Central memory CD4-positive, alpha-beta T cell (primary cell): ENCODE measurements at places on chromosomes 6 and 20.

- no peak for DNase-seq
Measured at GRCh38 chr20:10954137-10954840, 280.5 kb upstream of the JAG1 start.

GRCh38 chr6:110636781-110637180 lies 160.4 kb upstream of the SLC22A16 start:
- DNase-seq = no peak

DNA sequence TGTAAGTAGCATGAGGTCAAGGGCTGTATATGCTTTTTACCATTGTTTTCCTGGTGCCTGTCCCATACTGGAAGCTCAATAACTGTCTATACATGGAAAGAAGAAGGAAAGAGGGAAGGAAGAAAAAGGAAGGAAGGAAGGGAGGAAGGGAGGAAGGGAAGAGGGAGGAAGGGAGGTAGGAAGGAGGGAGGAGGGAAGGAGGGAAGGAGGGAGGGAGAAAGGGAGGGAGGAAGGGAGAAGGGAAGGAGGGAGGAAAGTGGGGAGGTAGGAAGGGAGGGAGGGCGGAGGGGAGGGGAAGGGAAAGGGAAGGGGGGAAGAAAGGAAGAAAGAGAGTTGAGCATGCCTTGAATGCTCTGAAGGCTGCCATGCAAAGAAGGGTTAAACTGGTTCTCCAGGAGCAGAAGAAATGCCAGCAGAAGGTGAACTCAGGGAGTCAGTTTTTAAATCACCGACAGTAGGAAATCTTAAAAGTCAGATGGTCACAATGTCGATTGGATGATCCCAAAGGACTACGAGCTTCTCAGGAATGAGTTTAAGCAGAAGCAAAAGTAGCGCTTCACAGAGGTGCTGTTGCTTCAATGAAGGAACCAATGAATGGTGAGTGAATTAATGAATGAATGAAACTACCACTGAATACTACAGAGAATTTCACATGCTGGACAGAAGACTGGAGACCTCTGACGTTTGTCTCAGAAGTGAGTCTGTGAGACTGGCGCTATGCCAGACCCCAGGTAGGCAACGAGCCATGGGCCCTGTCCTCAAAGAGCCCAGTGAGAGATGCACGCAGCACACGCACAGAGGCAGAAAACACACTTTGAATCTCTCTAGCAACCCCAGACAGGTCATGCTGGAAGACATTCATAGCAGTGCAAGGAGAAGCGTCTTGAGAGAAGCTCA lies 117.6 kb downstream of the MRPL14 start:
- no peak for DNase-seq

- DNase-seq = no peak
Measured at GRCh38 chr6:10395704-10396546, 18.9 kb downstream of the TFAP2A start.

- no peak for DNase-seq
Measured at GRCh38 chr6:158987657-158988056, 12.3 kb downstream of the RSPH3 start.

DNA sequence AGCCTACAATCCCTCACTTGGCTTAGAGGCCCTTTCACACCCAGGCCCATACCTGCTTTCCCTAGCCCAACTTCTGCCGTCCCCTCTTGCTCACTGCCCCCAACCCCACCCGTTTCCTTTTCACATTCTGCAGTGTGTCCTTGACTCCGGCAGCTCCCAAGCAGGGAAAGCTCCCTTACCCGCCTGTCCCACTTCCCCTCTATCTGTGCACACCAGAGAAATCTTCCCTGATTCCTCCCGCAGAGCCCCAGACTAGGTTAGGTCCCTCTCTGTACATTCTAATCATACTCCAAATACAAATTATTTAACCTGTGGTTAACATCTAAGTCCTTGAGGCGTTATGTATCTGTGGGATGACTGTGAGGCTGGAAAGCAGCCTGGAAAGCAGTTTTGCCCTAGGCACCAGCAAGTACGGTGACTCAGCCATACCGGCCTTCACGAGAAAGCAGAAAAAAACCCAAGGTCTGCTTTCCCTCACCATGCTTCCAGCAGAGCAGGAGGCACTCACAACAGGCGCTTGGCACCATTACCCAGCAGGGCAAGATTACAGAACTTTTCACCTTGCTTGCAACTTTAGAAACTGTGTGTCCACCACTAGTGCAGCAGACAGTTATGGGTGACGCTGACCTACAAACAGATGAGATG lies 22.3 kb downstream of the ELOVL5 start:
- no peak for DNase-seq

DNA sequence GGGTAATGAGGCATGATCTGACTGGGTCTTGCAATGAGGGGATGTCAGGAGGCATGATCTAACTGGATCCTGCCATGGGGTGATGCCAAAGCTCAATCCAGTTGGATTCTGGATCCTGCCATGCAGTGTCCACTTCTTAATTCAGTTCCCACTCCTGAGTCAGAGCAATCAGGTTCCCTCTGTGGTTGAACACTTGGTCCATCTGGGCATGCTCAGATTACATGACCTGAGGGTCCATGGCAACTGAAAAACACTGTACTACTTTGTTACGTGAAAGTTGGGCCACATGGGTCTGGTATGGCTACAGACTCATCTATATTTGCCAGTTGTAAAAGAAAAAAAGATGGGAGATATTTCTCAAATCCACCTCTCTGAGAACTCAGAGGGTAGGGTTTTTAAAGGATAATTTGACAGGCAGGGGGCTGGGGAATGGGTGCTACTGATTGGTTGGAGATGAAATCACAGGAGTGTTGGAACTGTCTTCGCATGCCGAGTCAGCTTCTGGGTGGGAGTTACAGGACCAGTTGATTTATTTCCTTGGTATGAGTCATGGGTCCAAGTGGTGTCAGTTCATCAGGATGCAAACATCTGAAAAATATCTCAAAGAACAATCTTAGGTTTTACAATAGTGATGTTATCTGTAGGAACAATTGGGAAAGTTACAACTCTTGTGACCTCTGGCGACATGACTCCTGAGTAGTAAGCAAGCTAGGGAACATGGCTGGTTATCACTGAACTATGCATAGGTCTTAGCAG lies 21.6 kb downstream of the C6orf163 start:
- no peak for DNase-seq

- DNase-seq = no peak
Measured at GRCh38 chr6:56445818-56446217, 196.9 kb downstream of the DST start.

DNA sequence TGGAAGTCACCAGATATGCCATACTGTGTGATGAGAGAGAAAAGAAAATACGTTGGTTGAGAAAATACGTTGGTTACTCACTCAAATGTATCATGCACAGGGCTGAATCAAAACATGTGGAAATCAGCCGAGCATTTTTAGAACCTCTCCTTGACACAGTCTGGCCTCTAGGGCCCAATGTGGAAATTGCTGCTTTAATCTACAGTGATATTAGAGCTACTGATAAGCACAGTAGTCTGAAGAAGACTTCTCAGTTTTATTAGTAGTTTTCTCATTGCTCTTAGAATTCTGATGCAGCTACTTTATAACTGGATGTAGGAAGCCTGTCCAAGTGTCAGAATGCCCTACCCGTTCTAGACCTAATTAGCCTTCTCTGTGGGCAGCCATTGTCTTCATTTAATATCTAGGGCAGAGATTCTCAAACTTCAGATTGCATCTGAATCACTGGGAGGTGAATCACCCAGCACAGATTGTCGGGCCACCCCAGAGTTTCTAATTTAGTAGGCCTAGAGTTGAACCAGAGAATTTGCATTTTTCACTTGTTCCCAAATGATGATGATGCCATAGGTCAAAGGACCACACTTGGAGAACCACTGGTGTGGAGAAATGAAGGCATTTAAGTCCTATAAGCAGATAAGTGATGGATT lies 229.1 kb downstream of the PLCB1 start:
- DNase-seq = no peak

GRCh38 chr6:12200015-12200564 lies 90.1 kb upstream of the EDN1 start:
- no peak for DNase-seq

DNA sequence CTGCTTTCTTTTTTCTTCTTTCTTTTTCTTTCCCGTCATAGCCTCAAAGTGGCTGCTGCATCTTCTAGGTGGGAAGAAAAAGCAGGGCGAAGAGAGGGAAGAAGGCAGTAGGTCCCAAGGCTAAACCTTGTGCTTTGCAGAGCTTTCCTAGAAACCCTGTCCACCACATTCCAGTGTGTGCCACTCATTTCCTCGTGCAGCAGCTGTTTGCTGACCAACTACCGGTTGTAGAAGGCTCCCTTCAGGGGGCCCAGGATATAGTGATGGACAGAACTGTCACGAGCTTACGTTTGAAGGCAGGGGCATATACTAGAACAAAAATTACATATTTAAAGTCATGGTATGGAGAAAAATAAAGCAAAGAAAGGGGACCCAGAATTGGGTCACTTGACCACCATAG lies 103.0 kb downstream of the SASH1 start:
- no peak for DNase-seq

GRCh38 chr6:20771409-20771808 lies 237.2 kb downstream of the CDKAL1 start:
- DNase-seq = no peak

DNA sequence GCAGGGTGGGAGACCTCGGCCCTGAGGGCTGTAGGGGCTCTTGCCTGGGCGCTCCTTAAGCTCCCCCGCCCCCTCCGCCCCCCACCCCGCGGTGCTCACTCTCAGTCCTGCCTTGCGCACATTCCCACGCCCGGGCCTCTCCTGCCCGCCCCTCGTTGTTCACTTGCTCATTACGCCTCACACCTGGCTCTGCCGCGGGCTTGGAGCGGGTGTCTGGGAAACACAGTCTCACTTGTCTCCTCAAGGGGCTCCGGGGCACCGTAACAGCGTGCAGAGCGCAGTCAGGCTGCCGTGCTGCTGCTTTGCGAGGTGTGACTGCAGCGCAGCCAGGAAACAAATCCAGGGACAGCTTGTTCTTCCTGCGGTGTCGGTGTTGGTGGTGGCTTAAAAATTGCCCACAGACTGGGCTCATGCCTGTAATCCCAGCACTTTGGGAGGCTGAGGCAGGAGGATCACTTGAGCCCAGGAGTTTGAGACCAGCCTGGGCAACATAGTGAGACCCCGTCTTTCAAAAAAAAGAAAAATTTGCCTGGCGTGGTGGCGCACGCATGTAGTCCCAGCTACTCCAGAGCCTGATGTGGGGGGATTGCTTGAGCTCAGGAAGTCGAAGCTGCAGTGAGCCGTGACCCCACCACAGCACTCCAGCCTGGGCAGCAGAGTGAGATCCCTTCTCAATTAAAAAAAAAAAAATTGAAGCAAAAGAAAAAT lies 4.6 kb downstream of the NPBWR2 start:
- DNase-seq = no peak

DNA sequence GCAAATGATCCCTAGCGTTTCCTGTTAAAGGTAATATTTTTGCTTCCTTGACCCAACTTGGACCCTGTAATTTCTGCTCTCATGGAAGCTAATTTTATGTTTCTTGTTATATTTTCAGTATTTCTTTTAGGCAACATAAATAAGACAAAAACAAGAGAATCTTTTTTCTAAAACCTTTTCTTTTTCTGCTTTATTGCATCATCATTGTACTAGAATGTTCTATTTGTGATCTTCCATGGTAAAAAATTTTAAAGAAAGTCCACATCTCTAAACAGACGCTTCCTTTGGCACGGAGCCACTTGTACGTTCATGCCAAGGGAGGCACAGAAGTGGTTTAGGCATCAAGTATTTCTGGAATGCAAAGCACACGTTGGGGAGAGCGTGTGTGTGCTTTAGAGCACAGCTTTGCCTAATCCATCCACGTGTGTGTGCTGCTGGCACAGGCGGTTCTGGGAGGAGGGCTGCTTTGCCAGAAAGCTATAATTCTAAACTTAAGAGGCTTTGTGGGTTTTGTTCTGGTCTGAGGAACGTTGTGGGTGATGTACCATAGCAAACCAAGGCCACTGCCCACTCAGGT lies 98.3 kb downstream of the SASH1 start:
- no peak for DNase-seq

DNA sequence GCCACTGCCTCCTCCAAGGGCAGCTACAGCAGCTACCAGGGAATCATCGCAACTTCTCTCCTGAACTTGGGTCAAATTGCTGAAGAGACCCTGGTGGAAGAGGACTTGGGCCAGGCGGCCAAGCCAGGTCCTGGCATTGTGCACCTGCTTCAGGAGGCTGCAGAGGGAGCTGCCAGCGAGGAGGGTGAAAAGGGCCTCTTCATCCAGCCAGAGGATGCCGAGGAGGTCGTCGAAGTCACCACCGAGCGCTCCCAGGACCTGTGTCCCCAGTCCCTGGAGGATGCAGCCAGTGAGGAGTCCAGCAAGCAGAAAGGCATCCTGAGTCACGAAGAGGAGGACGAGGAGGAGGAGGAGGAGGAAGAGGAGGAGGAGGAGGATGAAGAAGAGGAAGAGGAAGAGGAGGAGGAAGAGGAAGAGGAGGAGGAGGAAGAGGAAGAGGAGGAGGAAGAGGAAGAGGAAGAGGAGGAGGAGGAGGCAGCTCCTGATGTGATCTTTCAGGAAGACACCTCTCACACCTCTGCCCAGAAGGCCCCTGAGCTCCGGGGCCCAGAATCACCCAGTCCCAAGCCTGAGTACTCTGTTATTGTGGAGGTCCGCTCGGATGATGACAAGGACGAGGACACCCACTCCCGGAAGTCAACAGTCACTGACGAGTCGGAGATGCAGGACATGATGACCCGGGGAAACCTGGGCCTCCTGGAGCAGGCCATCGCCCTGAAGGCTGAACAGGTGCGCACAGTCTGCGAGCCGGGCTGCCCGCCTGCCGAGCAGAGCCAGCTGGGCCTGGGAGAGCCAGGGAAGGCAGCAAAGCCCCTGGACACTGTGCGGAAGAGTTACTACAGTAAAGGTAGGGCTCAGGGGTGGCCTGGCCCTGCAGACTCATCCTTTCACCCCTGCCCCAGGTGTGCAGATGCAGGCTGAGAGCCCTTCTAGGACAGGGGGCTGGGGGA lies 43.7 kb downstream of the MYT1 start:
- no peak for DNase-seq

- DNase-seq = no peak
Measured at GRCh38 chr6:7256785-7257184, 56.2 kb downstream of the SSR1 start.

- no peak for DNase-seq
Measured at GRCh38 chr6:155085582-155086257, 90.6 kb downstream of the TIAM2 start.

- no peak for DNase-seq
Measured at GRCh38 chr6:81613606-81614005, 138.9 kb downstream of the TENT5A start.

DNA sequence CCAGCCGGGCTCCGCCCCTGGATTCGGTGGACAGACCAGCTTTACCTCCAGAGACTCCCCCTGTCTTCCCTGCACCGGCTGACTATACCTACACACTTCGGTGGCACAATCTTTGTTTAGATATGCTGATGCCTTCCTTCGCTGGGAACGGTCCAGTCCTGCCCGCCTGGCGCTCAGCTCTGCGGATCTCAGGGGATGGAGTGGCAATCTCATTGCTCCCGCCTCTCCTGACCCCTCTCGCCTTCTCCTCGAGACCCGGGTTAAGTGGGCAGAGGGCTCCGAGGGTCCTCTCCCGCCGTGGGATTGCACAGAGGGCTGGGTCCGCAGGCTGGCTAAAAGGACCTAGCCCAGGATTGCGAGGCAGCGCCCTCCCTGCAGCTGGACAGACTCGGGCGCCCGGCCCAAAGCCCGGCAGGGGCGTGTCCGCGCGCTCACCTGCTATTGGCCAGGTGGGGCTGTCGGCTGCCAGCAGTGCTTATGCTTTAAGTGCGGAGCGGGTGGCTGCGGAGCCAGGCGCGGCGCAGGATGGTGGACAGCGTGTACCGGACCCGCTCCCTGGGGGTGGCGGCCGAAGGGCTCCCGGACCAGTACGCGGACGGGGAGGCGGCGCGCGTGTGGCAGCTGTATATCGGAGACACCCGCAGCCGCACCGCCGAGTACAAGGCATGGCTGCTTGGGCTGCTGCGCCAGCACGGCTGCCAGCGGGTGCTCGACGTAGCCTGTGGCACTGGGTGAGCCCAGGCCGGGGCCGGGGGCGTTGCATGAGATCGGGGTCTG lies at the start of gene GNMT:
Gene GNMT (plus strand): TSS at position 512 of the 777 bp plus-strand sequence. CDS start 14 bp downstream, at position 526.
- peak; percentile 15 for DNase-seq
